Ammon's horn (tissue), 1 donor: ENCODE measurements at places on chromosomes 7 and 10.

DNA sequence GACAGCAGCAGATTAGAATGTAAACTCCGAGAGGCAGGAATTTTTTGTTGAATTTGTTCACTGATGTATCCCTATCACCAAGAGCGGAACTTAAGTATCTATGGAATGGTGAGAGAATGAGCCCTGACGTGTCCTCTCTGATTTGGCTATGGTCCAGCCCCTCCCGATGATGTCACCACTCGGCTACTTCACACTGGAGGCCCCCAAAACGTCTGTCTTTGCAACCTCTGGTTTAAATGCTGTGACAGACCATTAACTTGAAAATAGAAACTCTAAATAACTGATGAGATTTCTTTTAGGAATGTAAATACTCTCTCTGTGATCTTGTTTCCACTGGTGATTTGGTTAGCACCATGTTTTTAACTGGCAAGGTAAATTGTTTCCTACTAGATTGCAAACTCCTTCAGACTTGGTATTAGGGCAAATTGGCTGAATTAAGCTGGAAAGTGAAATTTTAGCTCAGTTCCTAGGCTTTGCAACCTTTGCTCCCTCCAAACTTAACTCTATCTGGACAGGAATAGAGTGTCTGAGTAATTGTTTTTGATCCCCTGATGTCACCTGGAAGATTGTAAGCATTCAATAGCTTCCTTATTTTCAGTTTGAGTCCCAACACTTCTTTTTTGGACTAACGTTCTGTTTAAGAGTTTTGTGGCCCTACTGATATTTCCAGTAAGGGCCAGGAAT, 19.1 kb downstream of the SLC16A12 start:
- DNase-seq = no peak

DNA sequence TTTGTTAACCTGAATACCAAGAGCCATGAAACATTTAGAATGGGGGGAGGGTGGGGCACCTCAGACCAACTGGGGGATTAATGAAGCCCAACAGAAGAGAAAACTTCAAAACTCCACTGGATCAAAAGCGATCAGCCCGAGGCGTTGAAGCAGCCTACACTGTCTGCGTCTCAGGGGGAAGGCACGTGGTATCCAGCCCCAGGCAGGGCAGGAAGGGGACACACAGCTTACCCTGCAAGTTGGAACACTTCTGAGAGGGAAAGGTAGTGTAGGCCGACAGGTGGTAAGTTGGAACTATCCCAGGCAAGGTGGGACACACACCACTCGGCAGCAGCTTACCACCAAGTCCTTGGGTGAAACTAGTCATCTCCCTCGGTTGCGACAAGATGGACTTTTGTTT, 102.9 kb downstream of the TAX1BP1 start:
- no peak for DNase-seq

DNA sequence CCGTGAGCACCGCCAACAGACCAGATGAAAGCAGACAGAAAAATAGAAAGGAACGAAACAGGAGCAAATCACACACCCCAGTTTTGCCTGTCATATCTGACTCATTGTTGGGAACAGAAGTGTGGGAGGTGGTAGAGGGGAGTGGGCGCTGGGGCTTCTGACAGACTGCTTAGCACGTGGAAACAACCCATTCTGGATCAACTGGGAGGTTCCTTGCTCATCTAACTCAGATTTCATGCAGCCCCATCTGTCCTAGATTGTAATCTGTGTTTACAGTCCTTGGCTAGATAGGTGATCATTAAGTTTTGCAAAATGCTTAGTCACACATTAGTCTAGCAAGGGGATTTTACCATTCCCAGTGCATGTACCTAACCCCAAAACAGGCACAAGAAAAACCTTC, 154.1 kb downstream of the NRP1 start:
- peak; percentile 72 for DNase-seq

GRCh38 chr7:70390251-70390650, 741.7 kb upstream of the GALNT17 start:
- no peak for DNase-seq

- no peak for DNase-seq
These were observed 10.1 kb downstream of the LIMK1 start for GRCh38 chr7:74093671-74094223.

DNA sequence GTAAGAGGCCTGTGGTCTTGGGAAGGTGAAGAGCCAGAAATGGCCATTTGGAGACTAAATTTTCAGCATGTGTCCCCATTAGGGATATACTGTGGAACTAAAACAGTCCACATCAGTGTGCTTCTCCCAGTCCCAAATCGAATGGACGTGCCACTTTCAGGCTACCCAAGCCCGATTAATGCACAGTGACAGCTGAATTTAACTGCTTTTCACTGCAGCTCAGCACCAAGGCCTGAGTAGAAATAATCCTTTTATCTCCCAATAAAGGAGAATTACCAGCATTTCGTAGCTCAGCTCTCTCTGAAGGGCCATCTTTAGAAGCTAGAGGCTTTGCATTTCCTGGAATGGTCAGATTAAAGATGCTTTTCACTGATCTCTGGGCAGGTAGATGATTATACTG, 183.3 kb downstream of the NPSR1 start:
- DNase-seq = no peak

DNA sequence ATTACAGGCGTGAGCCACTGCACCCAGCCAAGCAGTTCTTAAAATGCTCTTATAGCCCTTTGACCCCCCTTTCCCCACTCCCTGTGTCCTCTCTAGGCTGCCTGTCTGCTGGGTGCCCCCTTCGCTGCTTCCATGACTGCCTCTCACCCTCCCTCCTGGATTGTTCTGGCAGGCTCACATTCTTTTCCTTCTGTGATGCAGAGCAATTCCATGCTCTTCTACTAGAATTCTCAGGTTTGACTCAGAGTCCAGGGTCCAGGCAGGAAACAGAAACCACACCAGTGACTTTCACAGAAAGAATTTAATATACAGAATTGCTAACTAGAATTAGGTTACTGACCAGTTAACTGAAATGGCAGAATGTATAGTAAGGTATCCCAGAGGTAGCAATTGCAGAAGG, 244.8 kb downstream of the BAMBI start:
- DNase-seq = no peak

DNA sequence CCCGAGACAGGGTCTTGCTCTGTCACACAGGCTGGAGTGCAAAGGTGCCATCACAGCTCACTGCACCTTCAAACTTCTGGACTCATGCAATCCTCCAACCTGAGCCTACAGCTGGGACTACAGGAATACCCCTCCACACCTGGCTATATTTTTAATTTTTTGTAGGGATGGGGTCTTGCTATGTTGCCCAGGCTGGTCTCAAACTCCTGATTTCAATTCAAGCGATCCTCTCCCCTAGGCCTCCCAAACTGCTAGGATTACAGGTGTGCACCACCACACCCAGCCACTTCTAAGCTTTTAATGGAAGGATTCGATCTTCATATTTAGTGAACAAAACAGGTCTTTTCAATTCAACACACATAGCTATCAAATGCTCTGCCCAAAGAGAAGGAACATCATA, 29.7 kb downstream of the FZD9 start:
- no peak for DNase-seq

DNA sequence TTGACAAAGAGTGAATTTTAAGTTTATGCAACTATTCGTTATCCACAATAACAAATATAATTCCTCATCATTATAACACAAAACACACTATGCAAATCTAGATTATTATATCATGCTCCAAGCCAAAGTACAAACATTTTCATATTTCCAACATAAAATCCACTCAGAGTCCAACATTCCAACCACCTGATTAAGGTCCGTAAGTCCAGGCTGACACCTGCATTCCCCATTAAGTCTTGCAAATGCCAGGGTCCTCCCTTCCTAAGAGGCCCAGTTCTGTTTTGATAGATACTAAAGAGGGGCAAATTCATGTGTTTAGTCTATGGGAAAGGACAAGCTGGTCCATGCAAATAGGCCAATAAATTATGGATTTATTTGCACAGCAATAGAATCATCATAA, 206.1 kb downstream of the POU6F2 start:
- no peak for DNase-seq

DNA sequence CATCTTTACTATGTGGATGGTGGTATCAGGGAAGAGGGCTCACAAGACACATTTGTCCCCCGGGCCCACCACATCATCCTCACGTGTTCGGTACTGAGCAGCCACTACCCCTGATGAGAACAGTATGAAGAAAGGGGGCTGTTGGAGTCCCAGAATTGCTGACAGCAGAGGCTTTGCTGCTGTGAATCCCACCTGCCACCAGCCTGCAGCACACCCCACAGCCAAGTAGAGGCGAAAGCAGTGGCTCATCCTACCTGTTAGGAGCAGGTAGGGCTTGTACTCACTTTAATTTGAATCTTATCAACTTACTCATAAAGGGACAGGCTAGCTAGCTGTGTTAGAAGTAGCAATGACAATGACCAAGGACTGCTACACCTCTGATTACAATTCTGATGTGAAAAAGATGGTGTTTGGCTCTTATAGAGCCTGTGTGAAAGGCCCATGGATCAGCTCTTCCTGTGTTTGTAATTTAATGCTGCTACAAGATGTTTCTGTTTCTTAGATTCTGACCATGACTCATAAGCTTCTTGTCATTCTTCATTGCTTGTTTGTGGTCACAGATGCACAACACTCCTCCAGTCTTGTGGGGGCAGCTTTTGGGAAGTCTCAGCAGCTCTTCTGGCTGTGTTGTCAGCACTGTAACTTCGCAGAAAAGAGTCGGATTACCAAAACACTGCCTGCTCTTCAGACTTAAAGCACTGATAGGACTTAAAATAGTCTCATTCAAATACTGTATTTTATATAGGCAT, 9.1 kb upstream of the CSGALNACT2 start:
- DNase-seq = peak; percentile 37

- DNase-seq = no peak
These were observed 106.8 kb downstream of the GLRX3 start for GRCh38 chr10:130243015-130243414.

GRCh38 chr7:135170274-135170997, at the start of gene CYREN:
Gene CYREN (minus strand): TSS chr7:135170707. CDS start chr7:135168922, 1,785 bp downstream.
- peak; percentile 90 for DNase-seq

- no peak for DNase-seq
These were observed 17.9 kb upstream of the LRRC18 start for GRCh38 chr10:48957361-48958151.

GRCh38 chr10:132464256-132465192, 67.5 kb downstream of the PWWP2B start:
- peak; percentile 84 for DNase-seq

DNA sequence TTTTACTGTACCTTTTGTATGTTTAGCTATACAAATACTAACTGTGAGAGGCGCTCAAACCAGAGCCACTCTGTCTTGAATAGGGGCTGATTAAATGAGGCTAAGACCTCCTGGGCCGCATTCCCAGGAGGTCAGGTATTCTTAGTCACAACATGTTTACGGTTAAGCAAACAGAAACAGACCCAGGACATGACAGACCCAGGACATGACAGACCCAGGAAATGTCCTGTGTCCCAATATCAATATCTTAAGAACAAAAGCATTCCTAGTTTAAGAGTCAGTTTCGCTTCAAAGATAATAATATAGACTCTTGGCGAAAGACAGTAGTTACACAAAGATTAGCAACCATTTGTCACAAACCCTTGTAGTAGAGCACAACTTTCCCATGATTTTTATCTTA, 304.5 kb downstream of the CCSER2 start:
- DNase-seq = no peak

DNA sequence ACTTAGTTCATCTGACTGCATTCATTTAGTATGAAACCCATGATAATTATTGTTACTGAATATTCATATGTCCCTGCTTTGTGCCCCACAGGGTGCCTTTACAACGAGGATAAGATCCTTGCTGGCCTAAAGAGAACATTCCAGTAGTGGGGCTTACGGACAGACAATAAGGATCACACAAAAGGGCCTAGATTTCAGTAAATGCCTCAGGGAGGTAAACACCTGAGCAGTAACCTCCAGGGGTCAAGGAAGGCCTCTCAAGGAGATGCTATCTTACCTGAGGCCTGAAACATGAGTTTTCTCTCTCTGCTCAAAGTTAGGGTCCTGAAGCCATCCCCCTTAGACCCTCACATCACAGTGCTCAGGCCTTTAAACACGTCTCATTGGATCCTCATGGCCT, 228.7 kb downstream of the TCF7L2 start:
- no peak for DNase-seq

- no peak for DNase-seq
These were observed 321.9 kb downstream of the ACTR3B start for GRCh38 chr7:153081496-153081895.

DNA sequence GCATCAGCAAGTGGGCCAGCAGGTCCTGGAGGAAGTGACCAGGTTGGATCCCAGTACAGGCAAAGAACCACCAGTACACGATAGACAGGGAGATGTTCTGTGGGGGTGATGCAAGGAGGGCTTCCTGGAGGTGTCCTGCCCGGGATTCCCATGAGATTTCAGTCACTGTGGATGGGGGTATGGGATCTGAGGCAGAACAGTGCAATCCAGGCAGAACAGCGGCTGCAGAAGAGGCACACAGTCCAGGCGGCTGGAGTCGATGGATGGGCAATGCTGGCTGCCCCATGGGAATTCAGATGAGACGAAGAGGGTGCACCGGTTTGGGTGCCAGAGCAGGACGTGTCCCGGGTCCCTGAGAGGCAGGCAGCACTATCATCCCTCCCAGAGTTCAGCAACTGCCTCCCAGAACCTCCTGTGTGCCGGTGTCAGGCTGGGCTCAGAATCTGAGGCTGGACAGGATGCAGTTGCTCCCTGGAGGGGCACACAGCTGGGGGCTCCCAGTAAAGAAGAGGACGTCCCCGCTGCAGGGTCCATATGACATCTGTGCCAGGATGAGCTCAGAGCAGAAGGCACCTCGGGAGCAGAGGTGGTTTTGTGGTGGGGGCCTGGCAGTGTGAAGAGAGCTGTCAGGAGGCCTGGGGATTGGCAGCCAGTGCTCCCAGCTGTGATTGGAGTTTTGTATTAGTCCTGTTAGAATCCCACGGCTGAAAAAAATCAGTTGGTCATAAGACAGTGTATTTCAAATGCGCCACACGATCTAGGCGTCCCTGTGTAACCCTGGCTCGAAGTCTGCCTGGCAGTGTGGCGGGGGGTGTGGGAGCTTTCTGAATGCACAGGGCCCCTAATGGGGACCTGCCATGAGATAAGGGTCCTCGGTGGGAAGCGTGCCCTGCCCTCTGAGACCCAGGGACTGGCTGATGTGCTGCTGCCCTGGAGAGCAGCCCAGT, 3.2 kb downstream of the KNDC1 start:
- DNase-seq = peak; percentile 49

GRCh38 chr10:119166118-119166500, 595 bp upstream of the SFXN4 start:
- no peak for DNase-seq

DNA sequence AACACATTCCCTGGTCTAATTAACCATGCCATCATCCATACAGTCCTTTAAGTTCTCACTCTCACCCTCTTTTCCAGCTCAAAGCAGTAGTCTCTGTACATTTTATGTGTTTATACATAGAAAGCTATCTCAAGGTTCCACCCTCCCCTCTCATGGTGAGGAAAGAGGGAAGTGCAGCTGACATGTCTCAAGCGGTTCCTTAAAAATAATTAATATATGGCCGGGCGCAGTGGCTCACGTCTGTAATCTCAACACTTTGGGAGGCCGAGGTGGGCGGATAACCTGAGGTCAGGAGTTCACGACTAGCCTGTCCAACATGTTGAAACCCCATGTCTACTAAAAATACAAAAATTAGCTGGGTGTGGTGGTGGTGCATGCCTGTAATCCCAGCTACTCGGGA, 36.7 kb downstream of the ZC3HAV1 start:
- DNase-seq = no peak

- peak; percentile 72 for DNase-seq
These were observed 17.7 kb downstream of the ADAM8 start for GRCh38 chr10:133258818-133259601.

- DNase-seq = no peak
These were observed 43.8 kb upstream of the SEMA3D start for GRCh38 chr7:85230623-85231022.

GRCh38 chr7:130349911-130350782, 5.5 kb downstream of the CPA5 start:
- no peak for DNase-seq
